A549 treated with Hydrocortisone at 1 μM for 4 hours (cell line): ENCODE measurements at places on chromosomes 6 and 20. TPM values are rescaled to one million over a fixed set of nuclear protein-coding genes. Genes with fewer than 3 reads are reported as not detected.

Gene KCNQ5
- total RNA-seq, result 1.1 to 1.9 TPM (median 1.5 TPM) in 5 replicates

Gene SLC22A1
- total RNA-seq, result 1.4 to 2.2 TPM (median 2.0 TPM) in 5 replicates

Gene GLYATL3
- total RNA-seq, result not detected in 5 replicates

Gene PTPRK
- 13.9 to 15.3 TPM (median 14.9 TPM) in 5 replicates for total RNA-seq

Gene HLA-DRA
- total RNA-seq, result not detected in 5 replicates

Gene KIAA1586
- 5.2 to 5.9 TPM (median 5.6 TPM) in 5 replicates for total RNA-seq

Gene METTL24
- total RNA-seq, result not detected in 5 replicates

Gene SLC17A1
- not detected in 5 replicates for total RNA-seq

Gene TFAP2C
- total RNA-seq, result 11.2 to 14.7 TPM (median 13.3 TPM) in 5 replicates

Gene TNFRSF6B
- 0.28 to 0.97 TPM (median 0.77 TPM) in 5 replicates for total RNA-seq

Gene PNLDC1
- total RNA-seq, result 0.08 to 0.14 TPM in 2 of 5 replicates, not detected in the others

Gene COL9A1
- not detected in 5 replicates for total RNA-seq

Gene PAK5
- total RNA-seq, result not detected in 5 replicates

Gene ZSCAN12
- total RNA-seq, result 1.3 to 2.3 TPM (median 1.6 TPM) in 5 replicates

Gene GSTA3
- total RNA-seq, result not detected in 5 replicates

Gene LCA5
- 0.31 to 0.82 TPM (median 0.74 TPM) in 5 replicates for total RNA-seq

Gene CUL7
- 6.5 to 8.8 TPM (median 7.8 TPM) in 5 replicates for total RNA-seq

Gene SAMD3
- not detected in 5 replicates for total RNA-seq

Gene SALL4
- total RNA-seq, result 1.0 to 2.0 TPM (median 1.5 TPM) in 5 replicates

Gene ZNF343
- total RNA-seq, result 12.2 to 18.7 TPM (median 12.8 TPM) in 5 replicates

Gene DAAM2
- 0.09 to 0.52 TPM (median 0.13 TPM) in 5 replicates for total RNA-seq

Gene SLC2A10
- total RNA-seq, result not detected in 5 replicates

Gene TMC2
- not detected in 5 replicates for total RNA-seq

Gene PNPLA1
- total RNA-seq, result 0.08 TPM in 1 of 5 replicates, not detected in the others

Gene HECA
- total RNA-seq, result 1.1 to 2.6 TPM (median 1.9 TPM) in 5 replicates

Gene WFDC10B
- not detected in 5 replicates for total RNA-seq

Gene HMGCLL1
- 0.08 to 0.24 TPM (median 0.20 TPM) in 5 replicates for total RNA-seq

Gene NCOA5
- 19.8 to 24.0 TPM (median 21.2 TPM) in 5 replicates for total RNA-seq

Gene TNXB
- 0.32 to 0.66 TPM (median 0.52 TPM) in 5 replicates for total RNA-seq

Gene PRND
- not detected in 5 replicates for total RNA-seq

Gene NHSL1
- total RNA-seq, result 3.0 to 4.8 TPM (median 3.4 TPM) in 5 replicates

Gene CCR6
- 0.09 TPM in 1 of 5 replicates, not detected in the others for total RNA-seq

Gene ITPR3
- 35.4 to 50.3 TPM (median 48.0 TPM) in 5 replicates for total RNA-seq

Gene MUC22
- total RNA-seq, result 0.01 to 0.03 TPM (median 0.02 TPM) in 4 of 5 replicates, not detected in the other

Gene CCN5
- 26.1 to 39.6 TPM (median 26.8 TPM) in 5 replicates for total RNA-seq

Gene IRAK1BP1
- total RNA-seq, result 0.64 to 0.97 TPM (median 0.68 TPM) in 5 replicates

Gene CDKN1A
- 251 to 309 TPM (median 299 TPM) in 5 replicates for total RNA-seq

Gene TUBE1
- 5.6 to 7.3 TPM (median 6.9 TPM) in 5 replicates for total RNA-seq

Gene BPIFB1
- 0.06 to 0.17 TPM (median 0.12 TPM) in 4 of 5 replicates, not detected in the other for total RNA-seq

Gene NFKBIE
- 6.4 to 9.7 TPM (median 8.4 TPM) in 5 replicates for total RNA-seq

Gene ANKRD66
- total RNA-seq, result not detected in 5 replicates

Gene OR2J3
- not detected in 5 replicates for total RNA-seq

Gene CCM2L
- 0.28 to 0.68 TPM (median 0.36 TPM) in 5 replicates for total RNA-seq

Gene CRISP1
- total RNA-seq, result not detected in 5 replicates

Gene FOXA2
- total RNA-seq, result 13.3 to 18.2 TPM (median 17.3 TPM) in 5 replicates

Gene DXO
- 10.4 to 12.4 TPM (median 11.6 TPM) in 5 replicates for total RNA-seq

Gene OLIG3
- not detected in 5 replicates for total RNA-seq
